NCI-H526 treated with DMSO at 0.1 percent for 48 hours (cell line): ENCODE measurements at places on chromosomes 5 and 9.

GRCh38 chr9:100884518-100884917, 144.0 kb upstream of the PLPPR1 start:
- no peak for DNase-seq

DNA sequence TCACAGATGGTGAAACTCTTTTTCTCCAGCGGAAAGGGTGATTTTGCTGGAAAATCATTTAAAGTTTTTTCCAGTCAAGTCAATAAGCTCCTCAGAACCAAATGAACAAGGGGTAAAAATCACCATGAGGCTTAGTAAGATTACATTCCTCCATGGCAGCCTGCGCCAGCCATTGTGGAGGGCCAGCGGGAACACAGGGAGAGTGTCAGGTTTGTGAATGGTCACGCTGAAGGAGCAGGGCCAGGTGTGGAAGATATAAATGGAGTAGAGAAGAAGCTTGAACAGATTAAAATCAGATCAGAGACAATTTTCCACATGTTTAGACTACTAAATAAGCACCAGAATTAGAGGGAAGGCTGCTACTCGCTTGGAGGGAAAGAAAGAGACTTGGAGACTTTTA, 208.8 kb downstream of the NR3C1 start:
- no peak for DNase-seq

DNA sequence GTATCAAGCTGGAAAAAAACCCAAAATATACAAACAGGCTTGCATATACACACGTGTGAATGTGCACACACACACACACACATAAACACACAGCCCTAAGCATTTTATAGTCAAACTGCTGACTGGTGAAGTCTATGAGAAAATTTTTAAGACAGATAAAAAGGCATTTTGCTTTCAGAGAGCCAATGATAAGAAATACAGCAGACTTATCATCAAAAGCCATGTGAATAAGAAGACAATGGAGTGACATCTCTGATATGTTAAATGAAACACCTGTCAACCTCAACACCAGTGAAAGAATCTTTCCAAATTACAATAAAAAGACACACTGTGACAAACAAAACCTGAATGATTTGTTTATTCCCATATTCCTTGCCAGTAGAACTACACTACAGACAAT, 233.3 kb downstream of the CDH9 start:
- DNase-seq = no peak

- DNase-seq = no peak
Observed at GRCh38 chr9:3018691-3019230, 174.9 kb upstream of the PUM3 start.

GRCh38 chr5:173232499-173233346, 2.3 kb downstream of the NKX2-5 start:
- peak; percentile 20 for DNase-seq

DNA sequence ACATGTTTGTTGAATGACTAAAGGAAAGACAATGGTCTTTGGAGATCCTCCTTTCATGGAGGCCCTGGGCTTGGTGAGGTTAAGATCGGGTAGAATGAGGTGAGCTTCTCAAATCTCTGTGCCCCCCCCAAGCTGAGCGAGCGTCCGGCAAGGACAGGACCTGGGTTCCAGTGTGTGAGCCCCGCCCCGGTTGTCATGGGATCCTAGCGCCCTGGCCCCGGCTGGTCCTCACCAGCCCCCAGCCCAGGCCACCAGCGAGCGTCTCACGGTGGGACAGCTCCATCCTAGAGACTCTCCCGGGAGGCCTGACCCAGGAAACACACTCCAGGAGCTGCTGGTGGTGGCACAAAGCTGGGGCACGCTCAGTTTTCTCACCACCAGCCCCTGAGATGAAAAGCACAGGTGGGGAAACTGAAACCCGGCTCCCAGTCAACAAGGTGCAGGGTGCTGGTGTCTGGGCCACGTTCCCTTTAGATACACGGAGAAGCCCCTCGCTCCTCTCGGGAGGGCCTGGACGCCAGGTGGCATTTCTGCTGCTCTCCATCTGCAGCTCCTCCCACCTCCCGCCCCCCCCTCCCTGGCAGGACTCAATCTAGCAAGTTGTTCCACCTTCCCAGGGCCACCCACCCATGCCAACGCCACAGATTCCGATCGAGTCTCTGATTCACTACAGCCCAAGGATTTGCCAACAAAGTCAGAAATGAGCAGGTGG, 131.3 kb upstream of the PPP1R26 start:
- DNase-seq = no peak

DNA sequence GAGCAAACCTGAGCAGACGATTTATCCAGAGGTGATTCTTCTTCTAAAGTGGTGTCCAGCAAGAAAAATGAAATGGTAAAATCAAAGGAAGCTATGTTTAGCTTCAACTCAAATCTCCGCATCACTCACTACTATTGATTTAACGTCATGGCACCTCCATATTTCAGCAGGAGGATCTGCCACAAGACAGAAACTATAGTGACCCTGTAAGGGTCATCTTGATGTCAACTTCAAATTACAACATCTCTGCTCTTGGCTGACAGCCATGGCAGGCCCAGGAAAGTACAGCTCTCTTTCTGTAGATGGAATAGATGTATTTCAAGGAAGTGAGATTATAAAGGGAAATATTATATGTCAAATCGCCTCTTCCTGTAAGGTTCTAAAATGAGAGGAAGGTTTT, 10.1 kb upstream of the EFNA5 start:
- no peak for DNase-seq

DNA sequence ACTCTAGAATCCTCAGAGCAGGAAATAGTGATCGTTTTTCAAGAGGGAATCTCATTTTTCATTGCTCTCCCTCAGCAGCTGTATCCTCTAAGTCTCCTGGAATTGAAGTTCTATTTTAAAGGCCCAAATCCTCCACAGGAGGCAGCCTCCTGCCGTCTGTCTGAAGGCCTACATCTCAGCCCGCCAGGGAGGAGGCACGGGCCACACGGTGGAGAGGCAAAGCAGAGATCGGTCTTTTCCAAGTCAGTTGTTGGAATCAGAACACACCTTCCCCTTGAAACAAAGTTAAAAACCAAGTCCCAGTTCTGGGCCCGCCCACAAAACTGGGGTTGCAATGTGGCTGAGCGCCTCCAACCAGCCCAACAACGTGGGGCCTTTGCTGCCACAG, 68.7 kb downstream of the RAPGEF1 start:
- DNase-seq = no peak

DNA sequence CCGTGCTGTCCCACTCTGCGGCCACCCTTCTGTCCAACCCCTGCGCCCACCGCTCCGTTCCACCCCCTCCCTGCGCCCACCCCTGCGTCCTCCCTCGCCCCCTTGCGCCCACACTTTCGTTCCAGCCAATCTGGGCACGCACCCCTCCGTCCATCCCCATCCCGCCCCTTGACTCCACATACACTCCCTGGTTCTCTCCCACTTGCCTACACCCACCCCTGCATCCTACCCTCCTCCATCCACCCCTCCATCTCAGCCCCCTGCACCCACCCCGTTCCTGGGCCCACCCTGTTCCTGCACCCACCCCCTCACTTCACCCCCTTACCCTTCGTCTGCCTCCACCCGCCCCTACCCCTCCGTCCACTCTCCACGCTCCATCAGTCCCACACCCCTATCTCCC, 7.0 kb downstream of the ADAMTS13 start:
- no peak for DNase-seq

DNA sequence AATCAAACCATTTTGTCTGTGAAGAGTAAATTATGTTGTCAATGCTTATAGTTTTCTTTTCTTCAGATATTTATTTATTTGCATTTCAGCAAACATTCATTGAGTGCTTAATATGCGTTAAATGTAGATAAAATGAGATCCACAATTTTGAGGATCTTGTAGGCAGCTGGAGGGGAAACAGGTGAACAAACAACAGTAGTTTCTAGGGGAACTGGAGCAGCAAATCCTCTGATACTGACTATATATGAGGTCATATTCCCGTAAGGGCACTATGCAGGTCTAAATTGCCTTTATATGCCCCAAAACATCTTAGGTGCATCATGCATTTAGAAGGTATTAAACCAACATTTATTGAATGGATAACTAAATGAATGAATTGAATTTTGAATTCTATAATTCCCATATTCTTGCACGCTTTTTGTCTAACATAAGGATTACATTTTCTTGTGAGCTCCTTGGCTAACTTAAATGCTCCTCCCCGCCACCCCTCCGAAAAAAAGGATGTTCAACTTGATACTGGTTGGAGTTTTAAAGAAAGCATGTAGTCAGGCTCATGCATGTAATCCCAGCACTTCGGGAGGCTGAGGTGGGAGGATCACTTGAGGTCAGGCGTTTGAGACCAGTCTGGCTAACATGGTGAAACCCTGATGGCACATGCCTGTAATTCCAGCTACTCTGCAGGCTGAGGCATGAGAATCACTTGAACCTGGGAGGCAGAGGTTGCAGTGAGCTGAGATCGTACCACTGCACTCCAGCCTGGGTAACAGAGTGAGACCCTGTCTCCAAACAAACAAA, 299.8 kb downstream of the TMEM38B start:
- no peak for DNase-seq

DNA sequence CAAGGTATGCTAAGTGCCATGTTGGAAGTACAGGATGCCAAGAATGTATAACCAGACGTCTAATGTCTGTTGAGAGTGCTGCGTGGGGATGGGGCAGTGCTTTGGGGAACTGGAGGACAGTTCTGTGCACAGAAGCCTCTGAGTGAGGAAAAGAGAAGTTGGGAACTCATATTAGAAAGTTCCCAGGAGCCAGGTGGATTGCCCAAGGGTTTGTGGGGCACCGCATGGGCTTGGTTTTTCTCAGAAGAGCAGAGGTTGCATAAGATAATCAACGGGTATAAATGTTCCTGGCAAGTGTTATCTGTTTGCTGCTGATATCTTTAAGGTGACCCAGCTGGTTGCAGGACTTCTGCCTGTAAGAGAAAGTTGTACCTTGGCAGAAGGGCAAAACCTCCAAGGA, 13.1 kb downstream of the HRH2 start:
- no peak for DNase-seq

- DNase-seq = no peak
Observed at GRCh38 chr9:33375841-33376321, 26.5 kb downstream of the AQP7 start.
